ACHN (cell line): ENCODE measurements at places on chromosomes 1 and 21.

- DNase-seq = peak; percentile 37
Observed at GRCh38 chr1:33349081-33349759, 28.3 kb upstream of the A3GALT2 start.

DNA sequence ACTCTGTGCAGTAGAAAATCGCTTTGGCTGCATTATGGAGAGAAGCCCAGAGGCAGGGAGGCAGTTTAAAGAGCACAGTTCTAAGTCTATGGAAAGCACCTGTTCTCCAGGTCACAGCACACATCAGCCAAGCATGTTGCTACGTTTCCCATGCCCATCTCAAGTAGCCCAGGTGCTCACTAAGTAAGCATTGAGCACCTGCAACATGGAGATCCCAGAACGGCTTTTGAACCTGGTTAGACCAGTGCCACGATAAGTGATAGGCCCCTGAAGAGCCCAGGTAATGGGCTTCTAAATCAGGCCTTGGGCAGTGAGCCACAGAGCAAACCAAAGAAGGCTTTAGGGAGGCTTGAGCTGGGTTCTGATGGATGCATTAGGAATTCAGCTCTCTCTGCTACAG lies 186.2 kb downstream of the C1orf94 start:
- no peak for DNase-seq

- no peak for DNase-seq
Observed at GRCh38 chr1:65231718-65232330, 77.5 kb upstream of the DNAJC6 start.

DNA sequence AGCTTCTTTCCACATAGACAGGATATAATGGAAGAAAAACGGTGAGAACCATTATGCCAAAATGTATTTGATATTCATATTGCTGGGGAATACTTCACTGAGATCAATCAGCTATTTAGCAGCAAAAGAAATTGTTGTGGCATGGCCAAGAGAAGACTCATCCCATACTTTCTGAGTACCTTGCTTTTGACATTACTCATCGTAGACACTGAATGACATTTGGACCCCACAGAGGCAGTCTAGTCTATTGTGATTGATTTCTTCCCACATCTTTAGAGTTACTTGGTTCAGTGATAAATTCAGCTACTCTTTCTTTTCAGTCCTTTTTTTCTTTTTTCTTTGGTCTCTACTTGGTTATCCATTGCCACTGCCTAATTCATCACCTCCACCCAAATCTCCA lies 22.1 kb downstream of the ATP1B1 start:
- DNase-seq = no peak

DNA sequence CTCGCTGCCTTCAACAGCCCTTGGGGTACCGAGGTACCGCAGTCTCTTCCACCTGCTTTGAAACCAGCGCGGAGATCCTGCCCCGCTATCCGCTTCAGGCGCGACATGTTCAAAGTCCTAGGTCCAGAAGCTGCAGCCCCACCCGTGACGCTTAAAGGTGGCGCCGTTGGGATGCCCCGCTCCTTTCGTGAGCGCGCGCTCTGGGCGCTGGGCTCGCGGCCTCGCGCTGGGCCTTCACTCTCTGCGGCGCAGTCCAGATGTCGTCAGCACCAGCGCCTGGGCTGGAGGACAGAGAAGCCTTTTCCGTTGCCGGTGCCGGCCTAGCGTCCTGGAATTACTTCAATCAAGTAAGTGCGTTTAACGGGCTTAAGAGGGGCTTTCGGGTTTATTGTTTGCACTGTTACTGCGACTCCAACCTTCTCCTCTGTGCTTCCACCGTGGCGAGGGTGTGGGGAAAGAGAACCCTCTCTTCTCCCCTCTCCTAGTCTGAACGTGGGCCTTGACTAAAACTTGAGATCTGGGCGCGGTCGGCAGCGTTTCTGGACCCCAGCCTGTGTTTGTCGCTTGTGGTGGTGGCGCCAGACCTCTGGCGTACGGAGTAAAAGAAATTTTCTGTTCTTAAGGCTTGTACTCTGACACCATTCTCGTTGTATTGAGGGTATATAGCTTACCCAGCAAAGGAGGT lies at the start of gene LRRC40:
LRRC40 (minus strand) TSS at position 146 of the 685 bp plus-strand sequence; CDS start at position 107, 39 bp downstream.
- DNase-seq = peak; percentile 95

DNA sequence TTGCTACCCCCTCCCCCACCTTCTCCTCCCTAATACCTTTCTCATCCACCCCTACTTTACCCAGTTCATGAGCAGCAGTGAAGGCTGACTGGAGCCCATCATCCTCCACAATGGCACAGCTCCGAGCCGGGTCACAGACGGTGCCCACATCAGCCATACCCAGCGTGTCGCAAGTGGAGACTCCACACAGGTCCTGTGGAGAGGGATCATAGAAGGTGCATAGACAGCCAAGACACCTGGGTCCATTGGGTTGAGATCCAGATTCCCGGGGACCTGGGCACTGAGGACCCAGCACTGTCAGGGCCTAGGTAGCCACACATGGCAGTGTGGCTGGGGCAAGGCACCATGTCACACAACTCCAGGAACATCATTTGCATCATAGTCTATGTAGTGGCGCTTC lies 2.7 kb downstream of the ADAMTS4 start:
- no peak for DNase-seq

GRCh38 chr1:109864930-109865612 lies 45.6 kb upstream of the CSF1 start:
- DNase-seq = no peak

GRCh38 chr1:162019006-162019405 lies 4.7 kb downstream of the OLFML2B start:
- DNase-seq = no peak

DNA sequence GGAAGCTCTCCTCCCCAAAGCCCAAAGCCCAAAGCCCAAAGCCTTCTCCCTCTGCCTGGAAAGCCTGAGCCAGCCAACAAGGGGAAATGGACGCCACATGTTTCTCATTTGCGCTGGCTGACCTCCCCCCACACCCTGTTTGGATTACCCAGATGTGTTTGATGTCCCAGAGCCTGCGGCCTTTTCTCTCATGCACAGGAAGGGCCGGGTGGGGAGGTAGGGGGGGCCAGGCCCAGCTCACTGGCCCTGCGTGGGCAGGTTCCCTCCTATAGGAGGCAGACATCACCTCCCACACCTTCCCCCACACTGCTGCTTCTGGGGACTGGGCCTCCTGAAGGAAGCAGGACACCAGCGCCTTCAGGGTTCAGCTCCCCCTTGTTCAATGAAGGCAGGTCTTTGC lies 116.3 kb downstream of the NAV1 start:
- no peak for DNase-seq

DNA sequence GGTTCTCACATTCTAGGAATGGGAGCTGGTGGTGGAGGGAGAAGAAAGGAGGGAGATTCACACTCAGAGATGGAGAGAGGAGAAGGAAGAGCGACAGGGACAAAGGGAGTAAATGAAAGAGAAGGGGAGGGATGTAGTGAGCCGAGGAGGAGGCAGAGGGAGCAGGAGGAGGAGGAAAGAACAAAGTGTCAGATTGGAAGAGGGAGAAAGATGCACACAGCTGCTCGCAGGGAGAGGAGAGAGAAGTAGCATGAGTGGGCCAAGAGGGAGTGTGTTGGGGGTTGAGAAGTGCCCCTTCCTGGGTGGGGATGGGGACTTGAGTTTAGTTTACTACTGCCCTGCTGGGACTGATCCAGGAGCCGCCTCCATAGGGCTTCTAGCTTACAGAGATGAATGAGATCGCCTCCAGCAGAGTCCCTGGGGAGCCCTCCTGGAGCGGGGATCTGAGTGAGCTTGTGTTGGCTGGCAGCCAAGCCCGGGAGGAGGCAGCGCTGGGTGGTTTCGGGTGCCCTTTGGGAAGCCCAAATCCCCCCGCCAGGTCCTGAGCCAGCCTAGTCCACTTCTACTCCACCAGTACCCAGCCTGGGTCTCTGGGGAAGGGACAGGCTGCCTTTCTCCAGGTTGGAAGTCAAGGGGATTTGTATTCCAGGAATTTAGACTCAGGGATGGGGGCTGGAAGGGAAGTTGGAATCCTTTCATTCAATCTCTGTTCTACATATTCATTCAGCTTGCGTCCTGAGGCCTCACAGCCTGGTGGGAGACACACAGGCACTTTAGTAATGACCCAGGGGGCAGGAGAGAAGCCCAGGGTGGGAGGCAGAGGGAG lies 20.9 kb downstream of the PTPRU start:
- peak; percentile 13 for DNase-seq

DNA sequence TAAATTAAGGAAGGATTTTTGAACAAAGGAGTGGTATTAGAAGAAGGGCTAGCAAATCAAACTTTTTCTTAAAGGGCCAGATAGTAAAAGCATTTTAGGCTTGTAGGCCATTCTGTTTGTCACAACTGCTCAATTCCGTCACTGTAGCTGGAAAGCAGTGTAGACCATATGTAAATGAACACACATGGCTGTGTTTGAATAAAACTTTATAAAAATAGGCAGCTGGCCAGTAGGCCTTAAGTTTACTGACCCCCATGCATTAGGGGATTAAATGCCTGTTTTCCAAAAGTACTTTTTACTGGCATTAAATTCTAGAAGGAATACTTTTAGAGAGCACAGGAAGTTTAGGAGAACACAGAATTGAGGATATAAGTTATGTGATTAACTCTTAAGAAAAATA lies 8.9 kb downstream of the IVNS1ABP start:
- no peak for DNase-seq

DNA sequence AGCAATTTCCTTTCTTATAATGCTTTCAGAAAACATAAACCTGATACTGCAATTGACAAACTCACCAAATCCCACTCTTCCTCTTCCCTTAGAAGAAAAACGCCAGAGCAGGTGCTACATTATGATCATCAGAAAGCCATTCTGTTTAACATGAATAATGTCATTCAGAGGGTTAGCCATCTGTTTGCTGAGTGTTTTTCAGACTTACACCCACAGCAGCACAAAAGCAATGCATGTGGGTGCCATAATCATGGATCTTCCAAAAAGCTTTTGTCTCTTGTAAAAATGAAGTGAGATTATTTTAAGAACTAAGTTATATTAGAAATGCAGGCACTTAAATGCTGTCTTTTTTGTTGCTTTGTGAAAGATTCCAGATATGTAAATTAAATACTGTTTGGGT lies 204.6 kb upstream of the TMPRSS15 start:
- no peak for DNase-seq

DNA sequence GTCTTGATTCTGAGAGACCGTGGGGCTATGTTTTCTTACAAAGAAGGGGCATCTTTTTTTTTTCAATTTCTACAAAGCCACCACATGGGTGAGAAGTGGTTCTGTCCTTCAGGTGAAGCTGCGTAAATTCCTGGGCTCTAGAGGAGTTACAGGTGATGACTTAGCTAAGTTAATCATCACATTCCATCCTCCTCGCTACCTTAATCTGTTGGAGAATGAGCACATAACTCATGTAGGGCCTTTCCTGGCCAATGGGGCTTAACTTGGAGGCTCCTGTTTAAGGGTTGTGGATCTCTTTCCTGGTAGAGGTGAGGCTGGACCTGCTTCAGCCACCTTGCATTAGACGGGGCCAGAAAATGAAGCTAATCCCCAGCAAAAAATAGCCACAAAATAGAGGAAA lies 19.9 kb downstream of the REG4 start:
- DNase-seq = no peak

DNA sequence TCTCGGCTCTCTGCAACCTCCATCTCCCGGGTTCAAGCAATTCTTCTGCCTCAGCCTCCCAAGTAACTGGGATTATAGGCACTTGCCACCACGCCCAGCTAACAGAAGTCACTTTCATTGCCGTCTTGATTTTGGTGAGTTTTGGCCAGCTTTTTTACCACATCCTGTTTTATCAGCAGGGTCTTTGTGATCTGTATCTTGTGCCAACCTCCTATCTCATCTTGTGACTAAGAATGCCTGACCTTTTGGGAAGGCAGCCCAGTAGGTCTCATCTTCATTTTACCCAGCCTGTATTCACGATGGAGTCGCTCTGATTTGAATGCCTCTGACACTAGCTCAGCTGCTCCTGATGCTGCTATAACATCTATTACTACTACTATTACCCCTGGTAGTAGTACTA lies 46.8 kb upstream of the BARHL2 start:
- DNase-seq = no peak

DNA sequence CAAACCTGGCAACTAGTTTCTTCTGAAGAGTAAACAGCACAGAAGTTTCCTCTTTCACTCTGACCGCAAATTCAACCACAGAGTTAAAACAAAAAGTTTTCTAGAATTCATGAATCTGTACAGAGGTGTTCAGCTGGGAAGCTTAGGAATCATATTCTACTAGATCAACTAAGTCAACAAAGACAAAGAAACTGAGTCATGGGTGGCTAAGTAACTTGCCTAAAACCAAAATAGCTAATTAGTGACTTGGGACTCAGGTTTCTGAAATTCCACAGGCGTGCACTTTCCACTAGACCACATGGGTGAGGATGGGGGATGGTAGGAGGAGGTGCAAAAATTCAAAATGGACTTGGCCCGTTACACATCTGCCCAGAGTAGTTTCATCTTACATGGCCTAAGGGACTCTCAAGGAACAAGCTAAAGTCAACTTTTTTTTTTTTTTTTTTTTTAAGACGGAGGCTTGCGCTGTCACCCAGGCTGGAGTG lies 25.8 kb downstream of the PTPN14 start:
- peak; percentile 33 for DNase-seq

DNA sequence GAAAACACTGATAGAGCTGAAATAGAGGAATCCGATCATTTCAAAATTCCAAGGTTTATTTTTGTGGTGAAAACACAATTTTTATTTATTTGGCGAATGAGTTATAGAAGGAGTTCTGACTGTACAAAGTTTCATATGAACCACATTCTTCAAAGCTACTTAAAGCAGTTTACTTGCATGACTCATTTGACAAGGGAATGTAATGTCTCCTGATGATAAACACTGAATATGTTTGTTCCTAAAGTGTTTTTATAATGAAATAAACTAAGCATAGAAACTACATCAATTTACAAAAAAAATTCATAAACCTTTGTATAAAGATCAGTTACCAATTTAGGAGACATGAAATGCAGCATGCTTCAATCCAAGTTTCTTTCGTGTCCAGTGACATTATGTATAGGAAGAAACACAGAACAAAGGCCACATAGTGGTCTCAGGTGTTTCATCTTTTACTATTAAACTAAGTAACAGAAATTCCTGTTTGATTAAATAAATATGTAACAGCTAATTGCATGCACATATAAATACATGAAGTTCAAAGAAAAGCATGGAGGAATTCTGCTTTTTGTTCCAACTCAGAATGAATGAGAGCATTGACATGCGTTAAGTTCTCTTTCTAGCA lies 2.5 kb downstream of the PRKACB start:
- peak; percentile 46 for DNase-seq

GRCh38 chr1:180969434-180969833 lies 53.2 kb downstream of the STX6 start:
- no peak for DNase-seq

DNA sequence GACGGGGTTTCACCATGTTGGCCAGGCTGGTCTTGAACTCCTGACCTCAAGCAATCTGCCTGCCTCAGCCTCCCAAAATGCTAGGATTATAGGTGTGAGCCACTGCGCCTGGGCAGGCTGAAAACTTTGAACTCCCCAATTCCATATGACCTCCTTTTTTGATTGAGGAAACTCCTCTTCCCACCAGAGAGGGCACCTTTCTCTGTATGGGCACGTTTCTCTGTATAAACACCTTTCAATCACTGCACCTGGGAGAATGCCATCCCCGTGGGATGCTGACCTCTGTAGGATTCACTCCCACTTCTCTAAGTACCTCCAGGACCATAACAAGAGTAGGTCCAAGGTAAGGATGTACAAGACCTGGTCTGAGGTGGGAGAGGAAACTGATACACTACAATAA lies 9.7 kb upstream of the TEDDM1 start:
- DNase-seq = no peak

- DNase-seq = no peak
Observed at GRCh38 chr21:25986928-25987327, 183.6 kb downstream of the APP start.
